ENCODE measurements at places on chromosomes 5 and 9. TPM values are rescaled to one million over a fixed set of nuclear protein-coding genes. Genes with fewer than 3 reads are reported as not detected.

GRCh38 chr9:100131216-100131615, 32.2 kb downstream of the INVS start:
- no peak for DNase-seq

- DNase-seq: no peak
These were observed 562.7 kb downstream of the TLE4 start for GRCh38 chr9:80134487-80134886.

DNA sequence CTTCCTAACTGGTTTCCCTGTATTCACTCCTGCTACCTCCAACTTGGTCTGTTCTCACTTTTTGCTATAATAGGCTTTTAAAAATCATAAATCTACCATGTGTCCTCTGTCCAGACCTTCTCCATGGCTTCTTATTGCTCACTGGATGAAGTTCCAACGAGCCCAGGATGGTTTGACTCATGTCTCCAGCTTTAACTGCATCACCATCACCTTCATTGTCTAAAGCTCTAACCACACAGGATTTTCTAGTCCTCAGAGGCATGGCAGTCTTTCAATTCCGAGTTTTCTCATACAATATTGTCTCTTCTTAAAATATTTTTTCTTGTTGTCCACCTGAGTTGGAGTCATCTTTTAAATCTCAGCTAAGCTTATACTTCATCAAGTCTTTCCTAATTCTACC, 49.3 kb downstream of the PDCD1LG2 start:
- DNase-seq: no peak

DNA sequence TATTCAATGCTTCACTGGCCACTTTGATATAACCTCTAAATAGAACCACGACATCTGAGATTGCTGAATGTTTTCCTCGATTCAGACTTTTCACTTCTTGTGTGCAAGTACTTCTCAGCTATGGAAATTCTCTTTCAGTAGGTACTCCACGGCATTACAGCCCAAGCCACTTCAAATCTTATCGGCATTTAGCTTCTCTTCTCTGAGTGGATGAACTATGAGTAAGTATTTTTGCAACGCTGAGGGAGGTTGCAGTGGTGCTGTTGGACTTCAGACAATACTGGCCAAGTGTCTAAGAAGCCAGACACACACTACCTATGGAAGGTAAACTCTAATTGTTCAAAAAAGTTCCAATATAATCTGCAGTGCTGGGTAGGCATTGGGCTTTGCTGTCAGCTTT, 60.1 kb downstream of the FBN2 start:
- peak; percentile 19 for DNase-seq

The ARL14EPL gene
- not detected for total RNA-seq

DNA sequence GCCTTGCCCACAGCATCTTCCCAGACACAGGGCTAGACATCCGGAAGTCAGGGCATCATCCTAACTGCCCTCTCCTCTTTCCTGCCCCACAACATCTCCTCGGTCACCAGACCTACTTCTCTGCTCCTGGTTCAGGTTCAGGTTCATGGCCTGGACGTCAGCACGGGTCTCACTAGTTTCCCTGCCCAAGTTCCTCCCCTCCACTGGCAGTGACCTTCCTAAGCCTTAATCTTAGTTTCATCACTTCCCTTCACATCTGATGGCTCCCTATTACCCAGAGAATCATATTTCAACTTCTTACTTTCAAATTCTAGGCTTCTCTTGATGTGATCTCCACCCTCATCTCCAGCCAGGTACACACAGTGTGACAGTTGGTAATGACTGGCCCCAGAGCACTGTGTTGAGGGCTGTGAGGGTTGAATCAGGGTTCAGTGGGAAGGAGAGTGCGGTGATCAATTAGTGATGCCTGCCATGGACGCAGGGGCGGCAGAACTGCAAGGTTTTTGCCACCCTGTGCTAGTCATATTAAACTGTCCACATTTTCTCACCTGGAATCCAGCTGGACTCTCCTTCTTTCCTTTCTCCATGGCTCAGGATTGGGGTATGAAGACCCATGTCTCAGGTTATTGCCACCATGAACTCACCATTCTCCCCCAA, 34.3 kb upstream of the CRB2 start:
- no peak for DNase-seq

- DNase-seq: no peak
These were observed 143.4 kb downstream of the KDM4C start for GRCh38 chr9:6901180-6901579.

The PCDHGA11 gene
- 3.3 TPM for total RNA-seq

- no peak for DNase-seq
These were observed 180.8 kb downstream of the GAPVD1 start for GRCh38 chr9:125442452-125442851.

DNA sequence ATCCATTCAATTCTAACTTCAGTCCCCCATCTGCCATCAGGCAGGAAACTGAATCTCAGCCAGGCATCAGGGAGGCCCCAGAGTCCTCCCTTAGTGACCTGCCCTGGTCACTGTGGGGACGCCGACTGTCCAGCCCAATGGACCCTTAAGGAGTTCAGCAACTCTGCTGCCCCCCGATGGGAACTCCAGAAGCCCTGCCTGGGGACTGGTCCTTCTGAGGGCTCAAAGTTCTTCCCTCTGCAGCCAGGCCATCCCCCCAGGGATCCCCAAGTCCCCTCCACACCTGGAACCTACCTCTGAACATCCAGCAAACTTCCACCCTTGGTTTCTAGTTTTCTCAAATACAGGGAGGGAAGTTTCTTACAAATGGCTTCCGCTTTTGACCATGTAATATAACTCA, 76.8 kb downstream of the UBE2QL1 start:
- DNase-seq: no peak

GRCh38 chr5:151903243-151903653, 21.4 kb downstream of the GLRA1 start:
- DNase-seq: no peak

The ZNF367 gene
- total RNA-seq: 6.4 TPM

DNA sequence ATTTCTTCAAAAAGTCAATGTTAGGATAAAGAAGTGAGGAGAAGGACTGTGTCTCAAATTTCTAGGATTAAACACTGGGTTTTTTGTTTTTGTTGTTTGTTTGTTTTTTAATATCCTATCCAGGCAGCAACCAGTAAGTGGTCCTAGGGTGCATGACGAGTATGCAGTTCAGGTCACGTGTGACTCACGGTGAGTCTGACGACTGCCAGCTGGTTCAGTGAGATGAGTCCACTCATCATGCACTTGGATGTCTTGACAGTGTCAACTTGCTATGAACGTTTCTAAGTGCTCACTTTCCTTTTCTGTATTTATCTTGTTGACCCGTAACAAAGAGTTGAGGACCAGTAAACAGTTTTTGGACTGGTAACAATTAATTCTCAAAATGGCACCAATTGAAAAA, 32.7 kb downstream of the ATG10 start:
- no peak for DNase-seq

The TEK gene
- 13.2 TPM for total RNA-seq

DNA sequence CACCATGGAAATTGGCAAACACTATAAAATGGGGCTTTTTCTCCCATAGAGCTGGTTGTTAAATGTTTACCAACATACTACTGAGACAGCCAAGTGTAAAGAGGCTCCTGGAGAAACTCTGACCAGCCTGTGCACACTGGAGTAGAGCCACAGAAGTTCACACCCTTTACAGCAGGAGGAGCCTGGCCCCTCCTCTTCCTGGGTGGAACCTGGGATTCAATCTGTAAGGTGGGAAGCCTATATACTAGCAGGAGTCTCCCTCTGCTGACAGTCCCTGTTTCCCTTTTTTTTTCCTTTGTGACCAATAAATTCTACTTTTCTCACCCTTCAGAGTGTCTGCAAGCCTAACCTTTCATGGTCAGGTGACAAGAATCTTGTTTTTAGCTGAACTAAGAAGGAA, 10.4 kb upstream of the SLC30A5 start:
- DNase-seq: no peak

DNA sequence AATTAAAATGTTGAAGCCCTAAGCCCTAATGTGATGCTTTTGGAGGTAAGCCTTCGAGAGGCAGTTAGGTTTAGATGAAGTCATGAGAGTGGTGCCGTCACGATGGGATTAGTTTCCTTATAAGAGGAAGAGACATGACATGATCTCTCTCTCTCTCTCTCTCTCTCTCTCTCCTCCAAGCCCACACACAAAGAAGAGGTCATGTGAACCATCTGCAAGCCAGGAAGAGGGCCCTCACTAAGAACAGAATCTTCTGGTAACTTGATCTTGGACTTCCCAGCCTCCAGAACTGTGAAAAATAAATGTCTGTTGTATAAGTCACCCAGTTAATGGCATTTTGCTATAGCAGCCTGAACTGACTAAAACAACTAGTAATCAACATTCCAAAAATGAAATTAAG, 175.5 kb downstream of the GNA14 start:
- DNase-seq: no peak

The PPIC gene
- total RNA-seq: 54.3 TPM

The ZBTB43 gene
- 52.7 TPM for total RNA-seq

The FST gene
- 0.69 TPM for total RNA-seq

The FIBCD1 gene
- 0.28 TPM for total RNA-seq

The WDR31 gene
- 22.7 TPM for total RNA-seq

- peak; percentile 80 for DNase-seq
These were observed 248.6 kb upstream of the ANKRD55 start for GRCh38 chr5:56481428-56482357.

The NKD2 gene
- 1.4 TPM for total RNA-seq

The PTGS1 gene
- 1.1 TPM for total RNA-seq

- no peak for DNase-seq
These were observed 49.5 kb upstream of the SUSD1 start for GRCh38 chr9:112224401-112225289.

DNA sequence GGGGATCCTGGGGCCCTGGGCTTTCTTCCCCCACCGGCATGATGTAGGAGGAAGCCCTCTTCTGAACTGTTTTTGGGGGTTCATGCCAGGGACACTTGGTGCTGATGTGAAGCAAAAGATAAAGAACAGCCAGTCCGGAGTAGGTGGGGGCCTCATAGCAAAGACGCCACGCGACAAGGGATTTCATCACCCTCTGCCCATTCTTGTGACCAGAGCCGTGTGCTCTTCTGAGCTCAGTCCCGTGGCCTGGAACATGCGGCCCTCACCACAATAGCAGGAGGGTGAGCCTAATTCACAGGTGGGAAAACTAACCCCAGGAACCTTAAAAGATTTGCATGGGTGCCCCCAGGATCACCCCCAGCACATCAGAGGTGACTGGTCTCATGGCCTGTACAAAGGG, 225.9 kb downstream of the HSPA4 start:
- no peak for DNase-seq

DNA sequence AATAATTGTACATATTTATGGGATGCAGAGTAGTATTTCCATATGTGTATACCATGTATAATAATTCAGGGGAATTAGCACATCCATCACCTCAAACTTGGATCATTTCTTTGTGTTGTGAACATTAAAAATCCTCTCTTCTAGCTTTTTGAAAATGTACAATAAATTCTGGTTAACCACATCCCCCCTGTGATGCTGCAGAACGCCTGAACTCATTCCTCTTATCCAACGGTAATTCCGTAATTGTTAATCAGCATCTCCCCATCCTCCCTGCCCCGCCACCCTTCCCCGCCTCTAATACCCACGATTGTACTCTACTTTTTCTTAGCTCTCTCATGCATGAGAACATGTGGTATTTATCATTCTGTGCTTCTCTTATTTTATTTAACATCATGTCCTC, 127.7 kb upstream of the ANKRD55 start:
- no peak for DNase-seq

- DNase-seq: no peak
These were observed 1.5 kb downstream of the VAV2 start for GRCh38 chr9:133990366-133991213.

- no peak for DNase-seq
These were observed 43.4 kb upstream of the N4BP3 start for GRCh38 chr5:178069909-178070308.

DNA sequence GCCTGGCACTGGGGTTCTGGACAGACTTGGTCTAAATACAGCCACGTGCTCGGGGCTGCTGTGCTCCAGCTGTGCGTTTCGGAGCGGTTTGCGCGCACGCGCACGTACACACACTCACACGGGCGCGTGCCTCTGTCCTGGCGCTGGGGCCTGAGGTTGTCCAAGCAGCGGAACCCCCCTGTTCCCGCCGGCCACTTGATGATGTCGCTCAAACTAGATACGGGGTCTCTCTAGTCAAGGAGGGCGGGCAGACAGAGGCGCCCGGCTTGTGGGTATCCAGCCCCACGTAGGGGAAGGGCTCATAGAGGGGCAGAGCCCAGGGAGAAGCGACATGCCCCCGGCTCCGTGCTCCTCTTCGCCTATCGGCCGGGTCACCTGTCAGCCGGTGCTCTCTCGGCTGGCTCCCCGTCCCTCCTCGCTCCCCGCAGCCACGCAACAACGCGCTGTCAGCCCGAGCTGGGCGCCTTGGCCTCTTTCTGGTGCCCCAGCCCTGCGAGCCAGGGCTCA, 8.9 kb downstream of the NR2F1-AS1 start:
- DNase-seq: no peak

The CCL21 gene
- total RNA-seq: 16.3 TPM

DNA sequence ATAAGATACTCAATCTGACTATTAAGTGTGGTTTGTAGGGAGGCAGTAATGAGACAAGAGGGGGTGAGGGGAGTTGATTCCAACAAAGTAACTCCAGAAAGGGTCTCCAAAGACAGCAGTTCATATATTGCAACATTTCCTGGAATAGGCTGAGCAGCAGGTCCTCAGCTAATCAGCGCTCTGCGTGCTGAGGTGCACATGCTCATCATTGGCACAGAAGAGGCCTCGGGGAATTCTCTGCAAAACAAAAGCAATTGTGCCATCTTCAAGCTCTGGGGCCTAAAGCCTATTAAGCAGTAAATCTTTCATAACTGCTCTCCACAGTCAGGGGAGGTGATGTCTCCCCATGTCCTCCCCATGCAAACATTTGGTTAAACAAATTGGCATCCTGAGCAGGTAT, 357.3 kb downstream of the SPOCK1 start:
- no peak for DNase-seq

The HACD4 gene
- 1.4 TPM for total RNA-seq

- DNase-seq: no peak
These were observed 304.4 kb downstream of the TLE1 start for GRCh38 chr9:81384911-81385310.

The TMEM252 gene
- not detected for total RNA-seq

GRCh38 chr5:79831381-79832309, 142.0 kb downstream of the CMYA5 start:
- no peak for DNase-seq

DNA sequence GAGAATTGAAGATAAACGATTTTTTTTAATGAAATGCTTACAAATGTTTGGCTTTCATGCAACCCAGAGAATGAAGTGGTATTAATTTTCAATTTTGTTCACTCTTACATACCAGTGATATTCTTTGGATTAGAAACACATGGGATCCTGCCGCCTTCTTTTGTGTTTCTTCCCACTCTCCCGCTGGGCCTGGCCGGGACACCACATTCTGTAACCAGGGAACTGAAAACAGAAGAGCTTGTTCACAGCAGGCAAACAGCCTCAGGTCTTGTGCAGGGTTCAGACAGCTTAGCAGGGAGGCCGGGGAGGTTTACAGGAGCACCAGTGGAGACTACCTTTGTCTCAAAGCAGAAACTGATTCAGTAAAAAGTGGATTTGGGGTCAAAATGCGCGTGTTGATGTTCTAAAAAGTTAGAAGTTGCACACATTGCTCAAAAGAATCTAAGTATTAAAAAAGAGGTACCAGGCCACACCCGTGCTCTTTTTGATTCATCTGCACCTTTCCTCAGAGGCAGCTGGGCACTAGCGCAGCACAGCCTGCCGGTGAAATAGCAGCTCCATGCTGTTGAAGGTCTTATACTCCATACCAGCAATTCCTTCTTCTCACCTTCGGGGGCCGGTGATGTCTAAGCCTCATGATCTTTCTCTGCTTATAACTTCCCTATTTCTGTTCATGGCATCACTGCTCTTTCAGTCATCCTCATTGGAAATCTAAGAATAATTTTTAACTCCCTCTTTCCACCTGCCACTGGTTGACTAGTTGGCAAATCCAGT, 67.1 kb downstream of the GRAMD2B start:
- DNase-seq: no peak

The BNC2 gene
- total RNA-seq: 2.6 TPM

The PRSS3 gene
- total RNA-seq: not detected

The FOXI1 gene
- not detected for total RNA-seq

The STPG3 gene
- total RNA-seq: not detected

All from heart right ventricle (tissue), 16 donors.